AG09309 (cell line): ENCODE measurements at places on chromosomes 7 and 10.

GRCh38 chr7:5703572-5704533, 77.6 kb downstream of the RNF216 start:
- DNase-seq: no peak

DNA sequence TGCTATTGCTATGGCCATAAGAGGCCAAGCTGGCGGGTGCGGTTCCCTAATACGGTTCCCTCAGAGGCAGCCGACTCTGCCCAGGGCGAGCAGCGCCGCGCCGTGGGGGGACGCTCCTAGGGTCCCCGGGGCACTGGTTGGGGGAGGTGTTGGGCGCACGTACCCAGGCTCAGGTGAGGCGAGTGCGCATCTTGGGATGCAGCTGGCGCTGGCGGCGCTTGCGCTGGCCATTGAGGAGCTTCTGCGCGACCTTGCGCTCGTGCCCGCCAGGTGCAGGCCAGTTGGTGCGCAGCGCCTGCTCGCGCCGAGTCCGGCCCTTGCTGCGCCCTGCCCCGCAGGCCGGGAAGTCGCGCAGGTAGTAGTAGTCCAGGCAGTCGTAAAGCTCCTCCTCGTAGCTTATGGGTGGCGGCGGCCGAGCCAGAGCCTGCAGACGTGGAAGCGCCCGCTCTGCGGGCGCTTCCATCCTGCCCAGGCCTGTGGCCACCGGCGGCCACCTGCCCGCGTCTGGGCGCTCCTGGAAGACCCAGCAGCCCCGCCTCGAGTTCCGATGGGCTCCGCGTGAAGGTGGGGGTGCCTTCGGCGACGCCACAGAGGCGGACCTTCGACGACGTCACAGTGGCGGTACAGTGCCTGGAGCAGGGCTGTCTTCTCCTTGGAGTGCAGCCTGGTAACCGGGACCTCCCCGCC, at the start of gene NUPR2:
NUPR2 (minus strand) TSS at position 566 of the 687 bp plus-strand sequence; CDS start at position 463, 103 bp downstream.
- no peak for DNase-seq

- no peak for DNase-seq
These were observed 20.3 kb downstream of the SBDS start for GRCh38 chr7:66974986-66975590.

GRCh38 chr10:62580396-62580795, 206.2 kb downstream of the ZNF365 start:
- no peak for DNase-seq

- no peak for DNase-seq
These were observed 276.9 kb downstream of the ZMYND11 start for GRCh38 chr10:412109-412508.

DNA sequence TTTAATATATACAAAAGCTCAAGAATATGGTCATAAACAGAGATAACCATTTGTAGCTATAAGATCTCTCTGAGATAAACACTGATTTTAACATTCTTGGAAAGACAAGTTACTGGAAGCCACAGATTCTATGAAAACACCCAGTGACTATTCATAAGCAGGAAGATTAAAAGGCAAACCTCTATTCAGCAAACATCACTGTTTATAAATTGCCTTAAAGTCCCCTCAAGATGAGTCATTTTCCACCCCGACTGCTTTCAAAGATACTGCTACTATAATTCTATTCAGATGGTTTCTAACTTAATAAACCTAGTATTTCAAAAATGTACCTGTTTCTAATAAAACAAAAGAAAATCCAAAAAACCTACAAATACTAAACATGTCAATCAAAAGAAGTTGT, 21.0 kb downstream of the TM9SF3 start:
- no peak for DNase-seq

DNA sequence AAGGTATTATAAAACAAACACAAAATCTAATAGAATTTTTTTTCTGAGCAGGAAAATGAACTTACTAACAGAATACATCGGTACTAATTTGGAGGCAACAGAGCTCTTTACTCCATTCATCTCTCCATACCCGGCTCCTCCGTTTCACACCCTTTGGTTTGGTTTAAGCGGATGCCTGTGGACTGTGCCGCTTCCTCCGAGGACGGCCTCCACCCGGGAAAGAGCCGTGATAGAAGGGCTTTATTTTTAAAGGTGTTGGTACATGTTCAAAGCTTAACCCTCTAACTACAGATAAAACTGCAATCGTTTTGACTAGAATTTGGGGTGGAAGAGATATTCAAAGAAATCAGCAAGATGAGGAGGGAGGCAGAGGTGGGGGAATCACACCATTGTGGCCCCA, 1.9 kb downstream of the VIPR2 start:
- DNase-seq: no peak

DNA sequence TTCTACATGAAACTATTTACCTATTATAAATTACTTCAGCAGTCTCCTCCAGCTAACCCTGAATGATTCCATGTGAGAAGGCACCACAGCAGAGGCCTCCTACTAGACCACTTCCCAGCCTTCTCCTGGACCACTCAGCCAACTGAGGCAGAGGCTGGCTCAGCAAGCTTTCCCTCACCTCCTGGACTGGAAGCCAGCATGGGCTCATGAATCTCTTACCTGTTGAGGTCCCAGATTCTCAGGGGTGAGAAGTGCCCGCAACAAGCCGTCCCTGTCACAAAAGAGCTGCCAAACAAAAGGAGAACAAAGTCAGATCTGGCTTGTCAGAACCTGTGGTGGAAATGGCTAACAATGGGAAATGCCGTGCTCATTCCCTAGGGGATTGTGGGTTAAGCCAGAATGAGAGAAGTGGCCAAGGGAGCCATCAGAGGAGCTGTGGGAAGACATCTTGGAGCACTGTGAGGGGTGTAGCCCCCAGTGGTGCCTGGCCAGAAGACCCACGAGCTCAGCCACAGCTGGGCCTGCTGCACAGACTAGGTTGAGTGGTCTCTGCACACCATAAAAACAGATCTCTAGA, 36.5 kb downstream of the DPCD start:
- DNase-seq: no peak

DNA sequence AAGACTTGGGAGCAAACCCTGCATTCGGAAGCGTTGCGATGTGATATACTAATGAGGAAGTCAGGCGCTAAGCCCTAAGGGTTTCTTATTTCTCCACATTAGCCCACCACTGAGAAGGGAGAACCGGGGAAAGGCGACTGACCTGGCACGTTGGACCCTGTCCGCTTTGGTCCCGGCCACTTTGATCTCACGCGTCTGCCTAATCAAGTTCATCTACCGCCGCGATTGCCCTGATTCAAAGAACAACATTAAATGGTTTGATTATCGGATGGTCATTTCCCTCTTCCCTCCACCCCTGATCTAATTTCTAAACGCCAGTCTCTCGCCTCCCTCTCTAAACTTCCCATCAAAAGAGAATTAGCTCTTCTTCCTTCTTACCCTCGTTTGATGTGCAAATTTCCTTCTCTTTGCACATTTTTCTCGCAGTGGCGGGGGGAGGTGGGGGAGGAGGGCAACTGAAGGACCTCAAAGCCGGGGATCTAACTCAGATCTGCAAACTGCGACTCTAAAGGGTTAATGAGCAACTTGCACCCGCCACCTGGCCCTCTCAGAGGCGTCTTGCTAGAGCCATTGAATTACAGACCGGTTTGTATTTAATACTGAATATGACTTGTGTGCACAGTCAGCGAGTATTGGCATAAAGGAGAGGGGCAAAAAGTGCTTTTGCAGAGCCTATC, 687 bp upstream of the DKK1 start:
- DNase-seq: no peak

- DNase-seq: no peak
These were observed 287.2 kb upstream of the MKLN1 start for GRCh38 chr7:131040467-131040932.

- DNase-seq: no peak
These were observed 53.1 kb upstream of the DPYSL4 start for GRCh38 chr10:132133449-132134240.

DNA sequence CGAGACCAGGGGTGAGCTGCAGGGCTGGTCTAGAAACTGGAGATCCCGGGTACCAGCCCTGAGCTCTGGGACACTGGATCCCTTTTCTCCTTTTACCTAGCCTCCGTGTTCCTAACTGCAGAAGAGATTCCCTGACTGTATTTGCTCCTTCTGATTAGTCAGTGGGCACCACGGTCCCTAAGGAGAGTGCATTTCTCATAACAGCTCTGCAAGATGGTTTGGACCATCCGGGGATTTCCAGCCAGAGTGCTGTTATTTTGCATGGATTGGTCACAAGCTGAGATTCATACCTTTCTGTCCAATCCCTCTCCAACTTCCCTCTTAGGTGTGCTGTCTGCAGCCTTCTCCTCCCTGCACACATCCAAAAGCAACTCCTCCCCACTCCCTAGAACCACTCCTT, 122.6 kb downstream of the MYL10 start:
- no peak for DNase-seq

DNA sequence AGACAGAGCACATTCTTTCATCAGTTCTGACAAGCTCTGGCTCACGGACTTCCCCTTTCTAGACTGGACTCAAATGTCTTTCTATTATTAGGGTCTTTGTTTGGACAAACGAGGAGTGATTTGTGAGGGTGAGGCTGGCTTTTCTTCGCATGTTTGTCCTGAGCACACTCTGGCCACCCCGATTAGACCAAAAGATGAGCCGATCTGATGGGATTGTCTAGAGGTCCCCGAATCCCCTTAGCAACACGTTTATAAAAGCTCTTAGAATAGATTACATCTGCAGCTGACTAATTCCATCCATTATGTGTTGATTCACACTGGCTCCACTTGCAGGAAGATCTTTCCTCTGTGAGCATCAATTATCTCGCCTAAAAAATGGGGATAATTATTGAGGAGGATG, 675.4 kb upstream of the AUTS2 start:
- DNase-seq: no peak

- no peak for DNase-seq
These were observed 35.3 kb upstream of the HIBADH start for GRCh38 chr7:27697861-27698430.

GRCh38 chr10:133347710-133348517, 741 bp downstream of the PRAP1 start:
- no peak for DNase-seq

- DNase-seq: no peak
These were observed 320.3 kb downstream of the SFMBT2 start for GRCh38 chr10:7090529-7090928.

DNA sequence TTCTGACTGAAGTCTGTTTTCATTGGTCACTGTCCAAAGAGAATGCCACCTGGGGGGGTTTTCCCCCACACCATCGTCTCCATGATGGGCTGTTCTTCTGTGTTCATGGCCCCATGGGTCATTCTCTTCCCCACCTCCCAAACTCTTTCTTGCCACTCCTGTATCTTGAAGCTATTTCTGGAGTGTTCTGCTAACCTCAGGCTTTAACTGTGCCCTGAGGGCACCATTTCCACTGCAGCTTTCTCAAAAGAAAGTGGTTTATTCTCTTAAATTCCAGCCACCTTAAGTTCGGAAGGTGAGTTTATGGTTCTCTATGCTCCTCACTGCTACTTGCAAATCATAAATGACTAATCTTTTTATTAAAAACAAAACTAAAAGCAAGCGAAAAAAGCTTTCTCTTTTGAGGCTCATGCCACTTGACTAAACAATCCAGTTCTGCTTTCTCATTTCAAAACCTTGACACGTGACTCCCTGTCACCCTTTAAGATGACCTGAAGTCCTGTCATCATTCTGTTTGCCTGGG, 7.4 kb upstream of the APBB1IP start:
- DNase-seq: no peak

DNA sequence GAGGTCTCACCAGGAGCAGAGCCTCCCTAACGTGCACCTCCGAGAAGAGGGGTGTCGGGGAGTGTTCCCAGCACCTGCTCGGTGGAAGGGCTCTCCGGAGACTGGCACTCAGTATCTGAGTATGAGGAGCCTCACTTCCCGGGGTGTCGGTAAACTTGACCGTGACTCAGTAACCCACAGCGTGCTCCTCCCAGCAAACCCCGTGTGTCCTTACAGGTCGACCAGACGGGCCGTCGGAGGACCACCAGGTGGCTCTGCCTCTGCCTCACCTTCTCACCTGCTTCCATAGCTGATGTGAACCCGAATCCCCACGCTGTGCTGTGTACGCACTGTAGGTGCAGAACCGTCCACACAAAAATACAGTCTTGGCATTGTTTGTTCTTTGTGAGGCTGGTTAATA, 29.0 kb upstream of the KNDC1 start:
- no peak for DNase-seq

GRCh38 chr7:114922652-114923402, 933 bp downstream of the MDFIC start:
- DNase-seq: no peak

- DNase-seq: peak; percentile 71
These were observed 22.9 kb upstream of the AQP1 start for GRCh38 chr7:30888747-30889146.

- DNase-seq: no peak
These were observed 546.4 kb upstream of the C7orf33 start for GRCh38 chr7:148044173-148044572.

GRCh38 chr7:114718861-114719260, 203.0 kb upstream of the MDFIC start:
- no peak for DNase-seq

DNA sequence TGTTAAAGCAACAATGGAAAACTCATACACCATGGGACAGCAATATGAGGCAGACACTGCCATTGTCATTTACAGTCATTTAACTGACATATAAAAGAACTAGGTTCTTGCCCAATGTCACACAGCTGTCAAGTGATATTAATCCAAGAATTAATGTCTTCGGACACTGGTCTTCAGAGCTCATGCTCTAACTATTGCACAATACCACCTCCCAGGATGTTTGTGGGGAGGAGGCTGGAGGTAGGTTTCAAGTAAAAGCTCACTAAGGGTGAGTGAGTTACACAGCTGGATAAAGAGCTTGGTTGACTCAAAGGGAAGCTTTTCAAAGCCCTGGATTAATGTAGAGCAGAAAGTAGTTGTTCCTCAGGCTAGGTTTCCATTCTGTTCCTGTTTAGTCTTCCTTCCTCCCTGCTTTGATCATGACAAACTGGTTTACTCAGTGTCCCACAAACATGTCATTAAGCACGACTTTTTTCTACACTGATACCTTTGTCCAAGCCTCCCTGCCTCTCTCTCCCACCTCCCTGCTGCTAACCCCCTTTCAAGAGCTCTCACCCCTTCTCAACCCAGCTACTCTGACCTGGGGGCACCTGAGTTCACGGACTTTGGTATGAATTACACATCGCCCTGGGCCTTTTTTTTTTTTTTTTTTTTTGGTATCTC, 987 bp upstream of the EXOC6 start:
- no peak for DNase-seq

DNA sequence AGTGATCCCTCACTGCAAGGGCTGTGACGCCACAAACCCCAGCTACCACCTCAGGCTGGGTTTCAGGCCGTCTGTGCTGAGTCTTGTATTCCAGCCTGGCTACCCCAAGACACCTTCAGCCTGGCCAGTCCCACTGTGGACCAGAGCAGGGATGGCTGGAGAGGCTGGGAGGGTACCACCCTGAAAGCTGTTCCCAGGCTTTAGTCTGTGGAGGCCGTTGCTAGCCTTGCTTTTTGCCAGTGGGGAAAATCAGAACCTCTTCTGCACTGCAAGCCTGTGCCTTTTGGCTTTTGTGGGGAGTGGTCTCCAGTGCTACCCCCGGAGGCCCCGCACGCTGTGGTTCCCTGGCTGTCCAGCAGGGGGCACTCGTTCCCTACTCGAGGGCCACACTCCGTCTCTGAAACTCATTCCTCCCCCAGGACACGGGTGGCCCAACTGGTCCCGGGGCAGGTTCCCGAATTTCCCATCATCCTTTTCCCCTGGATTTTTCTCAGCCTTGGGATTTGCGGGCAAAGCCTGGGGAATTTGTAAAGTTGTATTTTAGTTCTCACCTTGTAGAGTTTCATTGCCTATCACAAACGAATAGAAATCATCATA, 128.4 kb upstream of the BTBD16 start:
- no peak for DNase-seq

- DNase-seq: no peak
These were observed 276.7 kb downstream of the CNTNAP2 start for GRCh38 chr7:146393346-146393745.

- no peak for DNase-seq
These were observed 90.0 kb downstream of the CCDC71L start for GRCh38 chr7:106570948-106571418.
